ENCODE measurements at places on chromosomes 7 and 10.
A peak's percentile ranks its signal among the peaks of the same experiment; 100 is the strongest.

DNA sequence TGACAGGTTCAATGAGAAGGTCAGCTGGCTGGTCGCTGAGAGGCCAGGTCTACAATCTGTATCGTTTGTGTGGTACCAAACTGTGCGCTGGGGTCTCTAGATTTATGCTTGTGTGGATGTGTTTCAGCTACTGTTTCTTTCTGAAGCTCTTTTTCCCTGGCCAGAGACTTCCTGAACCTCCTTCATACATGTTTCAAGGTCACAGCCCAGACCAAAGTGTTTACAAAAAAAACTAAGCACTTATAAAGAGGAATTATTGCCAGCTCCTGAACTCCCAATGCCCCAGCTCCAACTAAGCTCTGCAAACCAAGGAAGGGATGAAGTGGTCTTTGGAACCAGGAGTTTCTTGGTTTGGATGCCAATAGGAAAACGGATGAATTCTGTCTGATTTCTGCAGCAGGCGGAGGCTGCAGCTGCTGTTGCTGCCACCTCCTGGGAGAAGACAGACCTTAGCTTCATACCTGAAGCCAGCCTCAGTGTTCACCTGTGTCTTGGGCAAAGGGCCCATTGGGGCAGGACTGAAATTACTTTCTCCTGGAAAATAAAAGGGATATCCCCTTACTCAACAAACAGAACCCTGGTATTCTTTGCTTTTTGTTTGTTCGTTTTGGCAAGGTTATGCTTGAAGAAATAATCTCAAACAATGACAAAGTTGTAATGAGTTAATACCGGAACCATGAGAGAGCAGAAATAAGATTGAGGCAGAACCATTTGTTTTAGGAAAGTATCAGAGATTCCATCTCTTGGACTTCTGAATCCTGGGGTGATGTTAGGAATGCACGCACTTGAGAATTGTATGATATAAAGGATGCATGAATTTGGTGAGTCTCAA lies 24.6 kb upstream of the MKLN1 start:
- peaks cover 2% of the 10 kb centered on the region for H3K36me3 ChIP-seq
- peaks cover 5% of the 10 kb centered on the region for H3K27me3 ChIP-seq
- DNase-seq, result no peak

DNA sequence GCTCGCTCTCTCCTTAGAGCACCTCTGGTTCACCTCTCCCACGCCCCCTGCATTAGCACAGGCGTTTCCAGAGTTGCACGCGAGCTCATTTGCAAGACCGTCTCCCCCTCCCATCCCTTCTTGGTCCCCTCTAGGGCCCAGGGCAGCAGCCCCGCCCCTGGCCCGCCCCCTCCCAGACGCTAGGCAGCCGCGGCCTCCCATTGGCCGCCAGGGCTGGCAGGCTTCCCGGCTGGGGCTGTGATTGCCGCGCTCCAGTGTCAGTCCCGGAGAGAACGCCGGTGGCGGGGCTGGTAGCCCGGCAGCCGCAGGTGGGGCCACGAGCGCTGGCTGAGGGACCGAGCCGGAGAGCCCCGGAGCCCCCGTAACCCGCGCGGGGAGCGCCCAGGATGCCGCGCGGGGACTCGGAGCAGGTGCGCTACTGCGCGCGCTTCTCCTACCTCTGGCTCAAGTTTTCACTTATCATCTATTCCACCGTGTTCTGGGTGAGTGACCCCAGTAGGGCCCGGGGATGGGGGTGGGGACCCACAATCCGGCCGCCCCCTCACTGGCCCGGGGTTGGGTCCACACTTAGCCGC lies at the start of gene TSPAN15:
TSPAN15 (plus strand) TSS at position 257 of the 575 bp plus-strand sequence; CDS start at position 387, 130 bp downstream.
- no peak within 1 kb of the TSS for H3K27ac ChIP-seq
- peak; percentile 89 for DNase-seq
- H3K4me1 ChIP-seq, result peaks cover 12% of the 10 kb centered on the region
- no peaks in the 10 kb centered on the region for H3K36me3 ChIP-seq

DNA sequence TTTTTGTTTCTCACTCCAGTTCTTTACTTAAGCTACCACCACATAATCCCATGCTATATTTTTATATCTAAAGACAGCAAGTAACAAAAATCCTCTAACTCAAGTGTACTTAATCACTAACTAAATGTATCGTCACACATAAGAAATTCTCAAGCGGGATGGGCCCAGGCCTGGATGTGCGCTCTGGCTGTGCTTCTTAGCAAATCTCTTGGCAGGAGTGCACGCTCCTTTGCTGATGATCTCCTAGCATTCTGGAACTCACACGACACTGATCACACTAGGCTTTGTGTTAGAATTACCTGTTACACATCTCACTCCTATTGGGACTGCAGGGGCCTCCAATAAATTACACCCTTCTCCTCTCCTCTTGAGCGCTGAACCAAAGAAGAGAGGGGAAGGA lies 46.7 kb upstream of the CALD1 start:
- H3K4me1 ChIP-seq, result peaks cover 46% of the 10 kb centered on the region
- no peaks in the 10 kb centered on the region for H3K27me3 ChIP-seq
- DNase-seq, result no peak
- no peaks in the 10 kb centered on the region for H3K36me3 ChIP-seq
- H3K4me3 ChIP-seq, result no peak overlapping the region

GRCh38 chr10:23999445-23999844 lies 209.5 kb upstream of the KIAA1217 start:
- H3K4me1 ChIP-seq, result no peaks in the 10 kb centered on the region
- H3K36me3 ChIP-seq, result no peaks in the 10 kb centered on the region
- no peak overlapping the region for H3K4me3 ChIP-seq
- H3K27me3 ChIP-seq, result no peaks in the 10 kb centered on the region

Data from osteocyte (in vitro differentiated cells).